ENCODE measurements at places on chromosomes 6 and 20.

GRCh38 chr20:37681384-37682112 lies 12.3 kb upstream of the CTNNBL1 start:
- DNase-seq, result no peak

- DNase-seq, result no peak
Measured at GRCh38 chr6:111951497-111952085, 78.3 kb upstream of the FYN start.

GRCh38 chr6:5524110-5524509 lies 262.8 kb downstream of the FARS2 start:
- no peak for DNase-seq

DNA sequence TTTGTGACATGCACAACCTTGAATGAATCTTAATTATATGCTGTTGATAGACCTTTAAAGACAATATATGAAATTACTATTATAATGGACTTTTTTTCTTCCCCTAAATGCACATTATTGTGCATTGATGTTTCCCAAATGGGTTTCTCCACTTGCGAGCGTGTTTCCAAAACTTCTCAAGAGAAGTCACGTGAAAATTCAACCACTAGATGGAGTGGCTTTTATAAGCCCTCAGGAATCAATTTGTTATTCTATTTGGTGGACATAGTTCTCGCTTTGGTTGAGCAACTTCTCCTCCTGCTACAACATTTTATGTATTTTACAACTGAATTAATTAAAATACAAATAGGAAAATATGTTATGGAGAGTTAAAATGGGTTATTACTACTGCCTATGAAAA lies 9.0 kb downstream of the CNR1 start:
- no peak for DNase-seq

GRCh38 chr6:7550433-7550801 lies 8.9 kb downstream of the DSP start:
- DNase-seq, result no peak

- DNase-seq, result no peak
Measured at GRCh38 chr6:3366596-3367413, 90.0 kb downstream of the SLC22A23 start.

GRCh38 chr6:149190224-149190831 lies 127.2 kb upstream of the TAB2 start:
- DNase-seq, result peak; percentile 2

- no peak for DNase-seq
Measured at GRCh38 chr6:85482905-85483700, 33.2 kb downstream of the NT5E start.

- DNase-seq, result no peak
Measured at GRCh38 chr20:64106435-64106961, 867 bp downstream of the NPBWR2 start.

GRCh38 chr20:9474835-9475415 lies 39.5 kb upstream of the LAMP5 start:
- no peak for DNase-seq

- DNase-seq, result peak; percentile 47
Measured at GRCh38 chr6:15358579-15359327, 112.9 kb downstream of the JARID2 start.

DNA sequence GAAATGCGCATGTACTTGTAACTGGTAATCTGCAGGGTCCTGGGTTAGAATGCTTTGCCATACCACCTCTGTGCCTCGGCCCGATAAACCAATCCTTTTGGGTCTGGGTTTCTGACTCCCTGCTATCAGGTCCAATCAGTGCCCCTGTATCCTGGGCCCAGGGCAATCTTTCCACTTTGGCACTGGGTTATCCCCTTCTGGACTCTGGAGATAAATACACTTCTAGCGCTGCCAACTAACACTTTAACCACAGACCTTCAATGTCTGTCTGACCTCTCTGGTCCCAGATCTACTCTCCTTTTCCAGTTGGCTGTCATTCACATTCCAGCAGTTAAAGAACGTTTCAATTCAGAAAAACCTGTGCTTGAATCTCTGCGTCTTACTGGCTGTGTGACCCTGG lies 55.3 kb downstream of the DNAAF9 start:
- no peak for DNase-seq

DNA sequence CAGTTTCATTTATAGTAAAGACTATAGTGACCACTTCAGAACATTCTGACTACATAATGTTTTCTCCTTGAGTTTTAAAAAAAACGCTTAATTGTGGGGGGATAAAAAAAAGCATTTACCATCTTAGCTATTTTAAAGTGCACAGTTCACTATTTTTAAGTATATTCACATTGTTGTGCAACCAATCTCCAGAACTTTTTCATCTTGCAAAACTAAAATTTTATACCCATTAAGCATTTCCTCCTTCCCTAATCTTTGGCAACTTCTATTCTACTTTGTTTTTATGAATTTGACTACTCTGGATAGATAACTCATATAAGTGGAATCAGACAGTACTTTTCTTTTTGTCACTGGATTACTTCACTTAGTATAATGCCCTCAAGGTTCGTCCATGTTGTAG lies 62.3 kb downstream of the FKBP5 start:
- DNase-seq, result no peak

GRCh38 chr6:21891080-21891479 lies 297.5 kb downstream of the SOX4 start:
- no peak for DNase-seq

- no peak for DNase-seq
Measured at GRCh38 chr20:20666359-20666758, 46.1 kb downstream of the RALGAPA2 start.

GRCh38 chr20:57794600-57795341 lies 85.0 kb upstream of the PMEPA1 start:
- no peak for DNase-seq

DNA sequence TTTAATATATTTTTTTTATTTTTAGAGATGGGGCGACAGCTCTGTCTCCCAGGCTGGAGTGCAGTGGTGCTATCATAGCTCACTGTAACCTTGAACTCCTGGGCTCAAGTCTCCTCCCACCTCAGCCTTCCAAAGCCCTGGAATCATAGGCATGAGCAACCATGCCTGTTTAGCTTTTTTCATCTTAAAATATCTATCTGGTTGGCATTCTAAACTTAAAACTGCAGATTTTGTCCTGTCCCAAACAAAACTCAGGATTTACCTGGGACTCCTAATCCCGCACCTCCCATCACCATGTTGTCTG lies 124.7 kb downstream of the SULF2 start:
- no peak for DNase-seq

GRCh38 chr20:8388141-8388540 lies 256.1 kb downstream of the PLCB1 start:
- DNase-seq, result no peak

DNA sequence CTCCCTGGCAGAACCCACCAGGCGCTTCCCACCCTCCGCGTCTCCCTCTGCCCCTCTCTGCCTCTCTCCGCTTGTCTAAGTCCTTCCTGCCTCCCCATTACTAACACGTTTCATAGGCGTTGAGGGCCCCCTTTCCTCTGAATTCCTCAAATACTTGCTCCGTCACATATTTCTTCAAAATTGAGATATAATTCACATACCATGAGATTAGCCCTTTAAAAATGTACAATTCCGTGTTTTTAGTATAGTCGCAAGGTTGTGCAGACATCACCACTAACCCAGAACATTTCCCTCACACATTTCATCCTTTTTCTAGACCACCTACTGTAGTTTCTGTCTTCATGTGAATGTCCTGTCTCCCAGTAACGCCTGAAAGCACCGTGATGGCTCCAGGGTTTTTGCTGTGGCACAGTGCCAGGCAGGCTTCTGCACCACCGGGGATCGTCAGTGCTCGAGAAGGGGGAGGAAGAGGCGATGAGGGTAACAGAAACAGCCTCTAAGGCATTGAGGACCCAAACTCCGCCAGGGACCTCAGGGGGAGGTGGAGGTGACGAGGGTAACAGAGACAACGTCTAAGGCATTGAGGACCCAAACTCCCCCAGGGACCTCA lies 141.9 kb upstream of the SNX9 start:
- no peak for DNase-seq

DNA sequence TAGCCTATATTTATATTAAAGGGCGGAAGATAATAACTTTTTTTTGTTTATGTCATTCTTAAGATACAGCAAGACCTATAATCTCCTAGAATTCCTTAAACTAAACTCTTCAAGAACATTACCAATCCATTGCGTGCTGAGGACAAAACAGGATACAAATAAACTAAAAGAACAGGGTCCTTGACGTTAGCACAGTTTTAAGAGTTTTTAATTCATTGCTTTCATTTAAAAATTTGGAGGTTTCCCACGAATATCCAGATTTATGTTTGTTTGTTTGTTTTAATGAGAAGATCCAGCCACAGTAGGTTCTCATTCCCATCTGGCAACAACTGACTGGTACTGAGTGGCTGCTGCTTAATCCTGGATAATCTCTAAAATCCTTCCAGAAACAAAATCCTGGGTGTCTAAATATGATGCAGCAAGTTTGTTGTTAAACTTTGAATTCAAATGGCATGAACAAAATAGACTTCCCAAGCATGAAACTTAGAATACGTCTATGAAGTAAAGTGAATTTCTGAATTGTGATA lies 153.7 kb downstream of the HACE1 start:
- no peak for DNase-seq

GRCh38 chr6:129835691-129836090 lies 25.4 kb downstream of the TMEM244 start:
- no peak for DNase-seq

DNA sequence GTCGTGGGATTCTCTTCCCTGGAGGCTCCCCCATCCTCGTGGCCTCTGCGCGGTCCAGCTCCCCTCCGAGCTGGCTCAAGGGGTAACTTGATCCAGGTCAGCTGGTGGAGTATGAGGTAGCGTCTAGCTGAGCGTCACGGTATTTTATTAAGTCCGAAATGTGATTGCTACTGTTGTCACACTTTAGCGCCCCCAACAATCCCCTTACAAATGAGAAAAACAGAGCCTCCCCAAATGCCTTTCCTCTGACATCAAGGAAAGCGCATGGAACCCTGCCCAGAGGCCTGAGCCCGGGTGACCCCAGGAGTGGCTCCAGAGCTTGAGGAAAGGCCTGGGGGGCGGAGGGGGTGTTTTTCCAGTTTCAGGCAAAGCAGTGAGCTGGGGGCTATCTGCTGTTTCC lies 192.4 kb downstream of the ZMYND8 start:
- DNase-seq, result no peak

GRCh38 chr6:43972913-43973300 lies 154.3 kb downstream of the MRPL14 start:
- no peak for DNase-seq

- no peak for DNase-seq
Measured at GRCh38 chr20:23582293-23582692, 14.0 kb upstream of the CST9L start.

DNA sequence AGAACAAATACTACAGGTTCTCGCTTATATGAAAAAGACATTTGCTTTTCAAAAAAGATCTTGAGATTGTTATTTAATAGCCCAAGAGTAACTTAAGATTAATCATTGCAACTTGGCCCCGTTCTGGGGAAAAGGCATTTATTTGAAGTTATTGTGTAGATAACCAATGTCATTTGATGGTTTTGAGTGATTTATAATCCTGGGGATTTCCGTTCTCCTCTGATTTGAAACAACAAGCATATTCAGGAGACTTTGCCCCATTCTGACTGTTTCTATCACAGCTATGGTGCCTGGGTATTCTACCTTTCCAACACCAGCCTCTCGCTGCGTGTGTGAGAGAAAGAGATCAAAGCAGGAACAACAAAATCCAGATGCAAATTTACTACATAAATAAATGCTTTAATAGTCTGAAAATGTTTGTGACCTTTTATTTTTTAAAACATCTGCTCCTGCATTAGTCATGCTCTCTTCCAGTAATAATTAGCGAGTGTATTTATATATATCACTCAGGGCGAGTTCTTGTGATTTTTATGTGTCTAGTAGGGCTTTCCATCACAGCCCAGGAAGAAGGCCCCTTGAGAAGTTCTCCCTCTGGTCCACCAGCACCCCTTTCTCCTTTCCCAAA lies 197.9 kb upstream of the FOXQ1 start:
- no peak for DNase-seq

DNA sequence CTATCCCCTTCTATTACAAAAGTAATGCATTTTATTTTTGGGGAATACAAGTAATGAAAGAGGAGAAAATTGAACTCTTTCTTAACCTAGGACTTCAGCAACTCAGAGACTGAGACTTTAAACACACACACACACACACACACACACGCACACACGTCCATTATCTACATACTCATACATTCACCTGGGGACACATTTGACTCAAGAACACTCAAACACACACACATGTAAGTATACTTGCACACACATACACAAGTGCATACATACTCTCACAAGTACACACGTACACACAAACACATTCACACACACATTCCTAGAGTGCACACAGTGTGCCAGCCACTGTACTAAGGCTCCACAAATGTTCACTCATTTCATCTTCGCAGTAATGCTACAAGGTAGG lies 2.1 kb upstream of the R3HDML start:
- DNase-seq, result no peak

- no peak for DNase-seq
Measured at GRCh38 chr20:2874456-2874855, 1.2 kb downstream of the PTPRA start.

- DNase-seq, result no peak
Measured at GRCh38 chr6:85751374-85752055, 108.8 kb upstream of the SYNCRIP start.

- DNase-seq, result no peak
Measured at GRCh38 chr6:150560004-150560883, 39.4 kb upstream of the PLEKHG1 start.

DNA sequence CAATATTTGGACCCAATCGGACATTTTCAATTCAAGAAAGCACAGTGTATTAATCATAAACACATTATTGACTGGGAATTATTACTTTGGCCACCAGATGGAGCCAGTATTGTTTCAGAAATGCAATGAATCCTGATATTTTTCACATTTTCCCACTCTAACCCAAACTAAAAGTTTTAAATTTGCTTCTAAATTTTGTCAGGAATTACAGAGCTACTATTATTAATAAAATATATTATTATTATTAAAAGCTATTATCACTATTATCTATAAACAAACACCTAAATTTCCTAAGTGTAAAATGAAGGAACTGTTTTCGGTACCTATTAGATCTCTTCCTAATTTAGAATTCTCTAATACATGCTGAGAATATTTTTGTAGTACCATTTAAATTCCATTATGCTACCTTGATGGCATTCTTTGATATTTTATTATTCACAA lies 245.3 kb downstream of the OGFRL1 start:
- no peak for DNase-seq

DNA sequence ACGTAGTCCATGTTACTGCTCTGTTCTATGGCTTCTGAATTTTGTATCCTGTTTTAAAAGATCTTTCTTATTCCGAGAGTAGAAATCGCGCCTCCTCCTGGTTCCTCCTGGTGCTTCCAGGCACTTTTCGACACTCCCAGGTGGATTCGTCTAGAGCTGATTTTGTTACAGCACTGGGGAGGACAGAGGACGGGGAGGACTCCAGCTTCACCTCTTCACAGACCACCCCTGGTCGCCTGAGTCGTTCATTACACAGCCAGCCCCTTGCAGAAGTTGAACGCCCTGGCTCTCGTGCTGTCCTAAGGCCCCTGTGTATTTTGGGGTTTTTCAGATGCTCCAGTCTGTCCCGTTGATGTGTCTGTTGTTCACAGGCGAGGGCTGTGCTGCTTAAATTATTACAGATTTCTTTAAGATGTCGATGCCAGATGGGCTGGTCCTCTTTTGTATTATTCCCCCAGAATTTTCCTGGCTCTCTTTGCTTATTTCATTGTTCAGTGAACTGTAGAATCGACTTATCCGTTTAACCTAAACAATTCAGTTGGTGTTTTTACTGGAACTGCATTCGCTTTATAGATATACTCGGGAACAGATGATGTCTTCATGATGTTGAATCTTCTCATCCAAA lies 30.5 kb downstream of the COL20A1 start:
- no peak for DNase-seq

Measured in epithelial cell of proximal tubule (primary cell).